Stimulated activated naive B cell treated with anti-CD40 and anti-IgM and Interleukin-4, amounts not matched to agents 10 μg/mL and 1 μg/mL and 100 μg/mL, for 72 hours (primary cell): ENCODE measurements at places on chromosomes 6 and 20.

- DNase-seq = no peak
Observed at GRCh38 chr20:60540591-60540990, 582.4 kb downstream of the CDH26 start.

GRCh38 chr6:163790266-163790840, 375.8 kb downstream of the QKI start:
- DNase-seq = no peak

GRCh38 chr6:84853901-84854300, 89.5 kb upstream of the TBX18 start:
- no peak for DNase-seq

DNA sequence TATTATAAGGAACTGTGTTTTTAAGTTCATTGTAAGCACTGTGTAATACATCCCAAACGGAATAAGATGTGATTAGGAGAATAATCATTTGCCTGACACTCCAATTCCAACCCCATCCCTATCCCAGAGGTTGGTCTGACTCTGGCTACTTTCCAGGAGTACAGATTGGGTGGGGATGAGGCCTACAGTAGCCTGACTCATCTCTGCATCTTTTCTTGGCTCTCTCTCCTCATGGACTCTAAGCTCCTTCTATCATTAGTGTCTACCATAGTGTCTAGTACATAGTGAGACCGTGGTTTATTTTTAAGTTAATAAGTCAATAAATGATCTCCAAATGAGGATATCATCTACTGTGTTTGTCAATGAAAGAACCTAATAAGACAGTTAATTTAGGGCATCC, 92.2 kb upstream of the CNKSR3 start:
- DNase-seq = no peak

- DNase-seq = no peak
Observed at GRCh38 chr6:75819776-75820487, 70.9 kb downstream of the MYO6 start.

GRCh38 chr20:44887466-44887865, 2.0 kb downstream of the YWHAB start:
- DNase-seq = no peak

DNA sequence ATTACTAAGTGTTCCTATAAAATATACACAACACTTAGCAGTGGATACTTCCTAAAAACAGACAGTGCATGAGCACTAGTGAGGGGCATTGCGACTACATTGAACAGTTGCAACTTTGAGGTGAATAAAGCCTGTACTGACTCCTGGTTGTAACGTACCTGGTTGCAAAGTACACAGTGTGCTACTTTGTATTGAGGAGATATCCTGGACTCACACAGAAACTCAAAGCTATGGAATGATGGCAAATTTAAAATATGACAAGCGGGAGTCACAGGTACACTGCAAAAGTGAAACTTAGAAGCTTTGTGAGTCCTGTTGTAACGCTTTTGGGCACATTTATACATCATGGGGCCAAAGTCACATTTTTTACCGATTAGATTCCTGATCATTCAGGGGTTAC, 55.6 kb upstream of the HLA-A start:
- no peak for DNase-seq

- DNase-seq = no peak
Observed at GRCh38 chr20:50083034-50083433, 29.9 kb downstream of the UBE2V1 start.

- no peak for DNase-seq
Observed at GRCh38 chr20:34532320-34532719, 16.1 kb downstream of the DYNLRB1 start.

- no peak for DNase-seq
Observed at GRCh38 chr6:166497087-166497899, 89.2 kb downstream of the RAMACL start.

- no peak for DNase-seq
Observed at GRCh38 chr20:25005220-25005619, 12.7 kb upstream of the APMAP start.

DNA sequence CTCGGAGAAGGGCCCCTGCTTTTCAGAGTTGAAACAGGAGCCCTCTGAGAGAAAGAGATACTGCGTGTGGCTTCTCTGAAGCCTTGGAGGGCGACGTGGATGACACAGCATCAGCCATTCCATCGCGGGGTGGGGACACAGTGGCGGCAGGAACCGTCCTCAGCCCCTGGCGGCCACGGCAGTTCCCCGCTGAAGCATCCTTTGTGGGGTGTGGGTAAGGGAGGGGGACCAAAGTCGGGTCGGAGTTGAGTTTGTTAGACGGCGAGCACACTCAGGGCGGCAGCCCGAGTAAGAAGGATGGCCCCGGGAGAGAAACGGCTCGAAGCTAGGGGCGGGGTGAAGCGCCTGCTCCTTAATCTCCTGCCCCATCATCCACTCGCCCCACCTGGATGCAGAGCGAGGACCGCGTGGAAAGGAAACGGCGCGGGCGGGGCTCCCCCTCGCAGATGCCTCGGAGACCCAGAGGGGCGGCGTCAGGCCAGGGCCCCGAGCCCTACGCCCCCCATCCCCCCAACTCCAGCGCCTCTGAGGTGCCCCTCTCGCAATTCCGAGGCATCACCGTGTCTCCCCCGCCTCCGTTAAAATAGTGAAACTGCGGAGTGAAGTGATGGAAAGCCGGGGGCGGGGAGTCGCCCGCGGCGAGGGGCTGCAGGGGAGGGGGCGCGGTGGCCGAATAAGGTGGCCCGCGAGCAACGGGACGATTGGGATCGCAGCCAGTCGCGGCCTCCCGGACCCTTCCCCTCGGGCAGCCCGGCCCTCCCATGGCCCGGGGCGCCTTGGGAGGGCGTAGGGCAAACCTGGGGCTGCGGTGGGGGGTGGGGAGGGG, 796 bp upstream of the RREB1 start:
- peak; percentile 51 for DNase-seq

GRCh38 chr6:15255909-15256395, 10.1 kb downstream of the JARID2 start:
- DNase-seq = no peak

DNA sequence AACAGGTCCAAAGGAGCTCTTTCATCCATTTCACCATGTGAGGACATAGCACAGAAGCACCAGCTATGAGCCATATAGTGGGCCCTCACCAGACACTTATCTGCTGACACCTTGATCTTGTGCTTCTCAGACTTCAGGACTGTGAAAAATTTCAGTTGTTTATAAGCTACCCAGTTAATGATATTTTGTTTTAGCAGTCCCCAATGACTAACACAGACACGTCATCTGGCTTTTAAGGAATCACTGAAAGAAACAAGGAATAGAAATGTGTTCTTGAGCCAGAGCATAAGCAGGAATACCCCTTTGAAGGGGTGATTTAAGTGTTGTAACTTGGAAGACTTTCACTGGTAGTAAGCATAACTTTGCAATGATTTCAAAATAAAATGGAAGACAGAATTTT, 214.7 kb upstream of the PTCHD4 start:
- no peak for DNase-seq

GRCh38 chr6:74596588-74596987, 609.3 kb downstream of the COL12A1 start:
- DNase-seq = no peak

GRCh38 chr6:45371924-45372573, 5.7 kb downstream of the SUPT3H start:
- DNase-seq = no peak

- no peak for DNase-seq
Observed at GRCh38 chr6:76435174-76435573, 362.7 kb upstream of the IMPG1 start.
